ENCODE measurements at places on chromosomes 16 and 17.

GRCh38 chr16:77298418-77299360 is 99.5 kb downstream of the SYCE1L start:
- no peak for DNase-seq

DNA sequence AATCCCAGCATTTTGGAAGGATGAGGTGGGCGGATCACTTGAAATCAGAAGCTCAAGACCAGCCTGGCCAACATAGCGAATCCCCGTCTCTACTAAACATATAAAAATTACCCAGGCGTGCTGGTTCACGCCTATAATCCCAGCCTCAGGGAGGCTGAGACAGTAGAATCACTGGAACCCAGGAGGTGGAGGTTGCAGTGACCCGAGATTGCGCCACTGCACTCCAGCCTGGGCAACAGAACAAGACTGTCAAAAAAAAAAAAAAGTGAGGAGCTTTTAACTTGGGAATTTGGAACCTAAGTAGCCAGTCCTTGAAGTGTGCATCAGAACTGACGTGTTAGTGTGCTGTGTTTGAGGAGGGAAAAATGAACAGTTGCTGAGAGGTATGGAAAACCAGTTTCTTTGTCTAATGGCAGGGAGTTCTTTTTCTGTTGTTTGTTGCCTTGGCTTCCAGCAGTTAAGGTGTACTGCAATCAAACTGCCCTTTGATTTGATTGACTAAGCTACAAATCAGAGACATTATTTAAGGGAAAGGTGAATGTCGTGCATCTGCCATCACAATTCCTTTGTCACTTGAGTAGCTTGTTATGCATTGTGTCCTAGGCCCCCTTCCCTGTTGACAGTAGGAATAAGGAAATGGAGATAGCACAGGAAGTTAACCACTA is 8.6 kb upstream of the DUSP14 start:
- DNase-seq, result no peak

- DNase-seq, result no peak
Observed at GRCh38 chr17:74145756-74146155, 57.7 kb upstream of the RPL38 start.

- DNase-seq, result no peak
Observed at GRCh38 chr17:77096570-77097214, 44.1 kb upstream of the SEC14L1 start.

- no peak for DNase-seq
Observed at GRCh38 chr16:78513838-78514237, 414.4 kb downstream of the WWOX start.

- DNase-seq, result no peak
Observed at GRCh38 chr17:32720671-32721070, 156.3 kb downstream of the MYO1D start.

DNA sequence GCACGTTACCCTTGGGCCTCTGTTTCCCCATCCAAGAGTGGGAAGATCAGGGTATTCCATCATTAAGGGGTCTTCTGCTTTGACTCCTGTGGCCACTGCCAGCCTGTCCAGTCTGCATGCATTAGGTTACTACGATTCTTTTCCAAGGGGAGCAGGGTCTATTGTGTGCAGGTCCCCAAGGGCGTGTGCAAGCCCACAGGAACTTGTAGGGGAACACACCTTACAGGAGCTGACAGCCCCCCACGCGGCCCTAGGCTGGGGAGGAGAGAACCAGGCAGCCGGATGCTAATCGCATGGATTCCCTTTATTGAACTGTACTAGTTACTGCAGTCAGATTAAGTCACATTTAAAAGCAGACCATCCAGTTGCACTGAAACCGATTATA is 116.7 kb downstream of the C16orf78 start:
- DNase-seq, result no peak

DNA sequence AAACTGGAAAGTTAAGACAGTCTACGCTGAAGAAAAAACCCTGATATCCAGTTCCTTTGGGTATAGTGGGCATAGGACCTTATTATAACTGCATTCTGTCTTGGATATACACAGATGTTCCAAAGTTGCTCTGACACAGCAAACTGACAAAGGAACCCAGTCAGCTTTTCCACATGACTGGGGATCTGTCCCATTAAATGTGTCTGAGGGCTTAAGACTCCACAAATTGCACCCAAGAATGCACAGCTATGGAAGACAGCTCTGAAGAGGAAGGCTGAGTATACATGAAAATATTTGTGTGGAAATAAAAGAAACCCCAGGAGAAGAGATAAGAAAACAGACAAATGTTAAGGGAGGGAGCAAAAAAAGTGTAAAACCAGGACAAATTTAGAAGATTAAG is 114.1 kb downstream of the SPAG9 start:
- DNase-seq, result no peak
